NCI-H774 (cell line): ENCODE measurements at places on chromosomes 3 and 15.
A peak's percentile ranks its signal among the peaks of the same experiment; 100 is the strongest.

- DNase-seq = no peak
These were observed 346.2 kb upstream of the ZNF717 start for GRCh38 chr3:76131396-76132153.

DNA sequence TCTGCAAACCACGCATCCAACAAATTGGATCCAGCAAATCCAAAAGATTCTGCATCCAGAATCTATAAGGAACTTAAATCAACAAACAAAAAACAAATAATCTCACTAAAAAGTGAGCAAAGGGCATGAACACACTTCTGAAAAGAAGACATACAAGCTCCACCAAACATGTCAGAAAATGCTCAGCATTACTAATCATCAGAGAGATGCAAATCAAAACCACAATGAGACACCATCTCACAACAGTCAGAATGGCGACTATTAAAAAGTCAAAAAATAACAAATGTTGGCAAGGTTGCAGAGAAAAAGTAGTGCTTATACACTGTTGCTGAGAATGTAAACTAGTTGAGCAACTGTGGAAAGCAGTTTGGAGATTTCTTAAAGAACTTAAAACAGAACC is 21.6 kb upstream of the SLC25A36 start:
- no peak for DNase-seq

DNA sequence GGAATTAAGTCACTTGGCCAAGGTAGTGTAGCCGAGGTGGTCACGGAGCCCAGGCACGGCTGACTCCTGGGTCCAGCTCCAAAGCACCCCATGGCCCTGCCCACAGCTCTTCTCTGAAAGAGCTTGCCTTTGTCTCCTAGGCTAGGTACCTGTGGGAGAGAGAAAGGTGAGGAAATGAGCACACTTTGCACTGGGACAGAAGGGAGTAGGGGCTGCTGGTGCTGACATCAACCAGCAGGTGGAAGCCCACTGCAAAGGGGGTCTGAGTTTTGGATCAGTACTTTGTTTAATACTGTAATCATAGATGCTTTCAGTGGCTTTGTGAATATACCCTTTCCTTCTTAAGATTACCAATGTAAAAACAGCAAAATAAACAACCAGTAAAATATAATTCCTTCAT is 128.3 kb upstream of the EIF1B start:
- DNase-seq = no peak

GRCh38 chr3:73624821-73625665 is at the start of gene PDZRN3:
Gene PDZRN3, minus strand, starts transcription at chr3:73624941.
- no peak for DNase-seq

GRCh38 chr3:72579581-72580245 is 268.5 kb downstream of the SHQ1 start:
- DNase-seq = no peak

- no peak for DNase-seq
These were observed 100.3 kb downstream of the HCN4 start for GRCh38 chr15:73268457-73268856.

- DNase-seq = no peak
These were observed 127.5 kb downstream of the SNRK start for GRCh38 chr3:43413676-43414368.

GRCh38 chr3:117756563-117756962 is 1047.0 kb downstream of the TUSC7 start:
- DNase-seq = no peak

- DNase-seq = no peak
These were observed 178.8 kb downstream of the ABHD5 start for GRCh38 chr3:43869491-43869890.

- peak; percentile 7 for DNase-seq
These were observed 43.5 kb downstream of the CFAP92 start for GRCh38 chr3:128950223-128950938.

GRCh38 chr15:96416934-96417759 is 86.6 kb downstream of the NR2F2 start:
- no peak for DNase-seq

- DNase-seq = peak; percentile 47
These were observed 49.5 kb upstream of the SLC9A9 start for GRCh38 chr3:143897576-143898295.

- no peak for DNase-seq
These were observed 277 bp upstream of the DALRD3 start for GRCh38 chr3:49018707-49019006.

GRCh38 chr3:40828741-40829415 is 304.1 kb downstream of the ZNF621 start:
- no peak for DNase-seq

- DNase-seq = no peak
These were observed 10.8 kb downstream of the SAMMSON start for GRCh38 chr3:70010346-70010745.

DNA sequence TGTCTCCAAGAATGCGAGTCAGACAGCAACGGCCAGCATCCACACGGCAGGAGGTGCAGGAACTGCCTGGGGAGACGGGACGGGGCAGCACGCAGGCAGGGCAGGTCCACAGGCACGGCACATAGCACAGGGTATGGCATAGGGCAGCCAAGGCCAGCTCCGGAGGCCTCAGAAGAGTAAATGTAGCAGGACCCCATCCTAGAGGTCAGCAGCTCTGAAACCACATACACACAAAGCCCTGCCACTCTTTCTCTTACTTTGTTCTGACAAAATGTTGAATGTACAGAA is 26.9 kb downstream of the ZXDC start:
- DNase-seq = no peak

DNA sequence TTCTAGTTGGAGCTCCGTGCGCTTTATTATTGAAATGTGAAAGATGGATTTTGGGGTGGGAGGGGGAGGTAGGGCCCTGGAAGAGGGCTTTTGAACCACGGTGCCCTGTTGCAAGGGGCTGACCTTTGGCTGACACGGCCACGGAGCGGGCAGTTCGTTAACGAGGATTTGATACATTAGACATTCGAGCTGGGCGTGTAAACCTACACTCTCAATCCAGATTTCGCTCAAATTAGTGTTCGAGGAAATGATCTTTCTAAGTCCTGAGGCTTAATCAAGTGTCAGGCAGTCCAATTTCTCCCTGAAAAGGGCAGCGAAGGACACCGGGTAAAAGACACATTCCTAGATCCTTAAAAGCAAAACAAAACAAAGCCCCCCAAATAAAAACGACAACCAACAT is 13.0 kb downstream of the ZIC1 start:
- no peak for DNase-seq

- DNase-seq = no peak
These were observed 296.6 kb downstream of the SUCLG2 start for GRCh38 chr3:67357610-67358458.

GRCh38 chr3:101780661-101781060 is 1.6 kb downstream of the NXPE3 start:
- no peak for DNase-seq

DNA sequence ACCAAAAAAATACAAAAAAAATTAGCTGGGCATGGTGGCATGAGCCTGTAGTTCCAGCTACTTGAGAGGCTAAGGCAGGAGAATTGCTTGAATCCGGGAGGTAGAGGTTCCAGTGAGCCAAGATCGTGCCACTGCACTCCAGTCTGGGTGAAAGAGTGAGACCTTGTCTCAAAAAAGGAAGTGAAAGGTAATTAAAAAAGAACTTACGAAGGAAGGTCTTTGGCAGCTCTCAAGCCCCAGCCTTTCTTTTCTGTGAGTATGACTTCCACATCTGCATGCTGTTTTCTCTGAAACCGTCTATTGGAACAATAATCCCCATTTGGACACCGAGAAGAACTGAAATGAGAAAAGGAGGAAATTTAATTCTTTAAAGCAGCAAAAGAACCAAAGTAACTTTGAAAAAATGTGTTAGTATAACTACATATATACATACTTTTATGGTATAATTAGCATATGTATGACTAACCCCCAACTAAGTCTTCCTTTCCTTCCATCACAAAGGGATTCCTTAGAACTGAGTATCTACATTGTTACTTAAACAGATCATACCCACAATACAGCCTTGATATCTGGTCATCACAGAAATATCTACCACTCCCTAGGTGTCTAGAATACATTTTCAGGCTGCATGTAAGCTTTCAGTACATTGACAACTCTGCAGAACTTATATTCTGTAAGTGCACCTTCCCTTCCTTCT is 50.1 kb downstream of the SETD2 start:
- DNase-seq = no peak

DNA sequence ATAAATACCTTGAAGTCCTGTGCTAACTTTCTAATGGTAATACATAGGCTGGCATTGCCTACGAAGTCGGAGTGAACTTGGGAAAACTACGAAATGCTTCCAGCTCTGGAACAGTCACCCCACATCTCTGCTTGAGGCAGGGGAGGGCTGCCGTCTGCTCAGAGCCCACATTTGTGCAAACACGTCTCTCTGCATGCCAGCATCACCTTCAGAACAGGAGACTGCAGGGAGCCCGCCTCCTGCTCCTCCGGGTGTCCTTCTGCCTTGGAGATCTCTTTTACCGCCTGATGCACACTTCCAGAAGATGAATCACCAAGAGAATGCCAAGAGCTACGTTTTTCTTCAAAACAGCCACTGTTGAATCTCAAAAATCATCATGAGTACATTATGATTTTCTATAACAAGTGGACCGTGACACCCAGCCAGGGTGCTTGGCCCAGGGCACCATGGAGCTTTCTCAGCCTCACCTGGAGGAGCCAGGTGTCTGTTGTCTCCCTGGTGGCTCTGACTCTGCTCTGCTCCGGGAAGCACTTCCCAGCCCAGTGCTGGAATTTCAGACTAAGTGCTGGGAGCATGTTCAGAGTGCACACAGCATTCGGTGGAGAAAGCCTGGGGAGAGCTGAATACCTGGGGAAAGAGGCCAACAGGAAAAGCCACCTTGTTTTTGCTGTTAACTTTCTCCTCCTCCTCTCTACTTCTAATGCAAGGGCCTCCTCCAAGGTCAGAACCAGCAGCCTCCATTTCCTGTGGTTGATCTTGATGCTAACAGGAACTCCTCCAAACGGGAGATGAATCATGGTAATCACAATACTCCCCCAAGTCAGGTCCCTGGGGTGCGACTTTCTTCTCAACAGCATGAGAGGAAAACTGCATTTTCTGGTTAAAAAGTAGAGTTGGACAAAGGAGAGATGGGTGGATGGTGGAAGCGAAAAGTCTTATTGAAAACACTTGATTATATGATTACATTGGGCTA is 467.7 kb downstream of the GABRG3 start:
- no peak for DNase-seq

DNA sequence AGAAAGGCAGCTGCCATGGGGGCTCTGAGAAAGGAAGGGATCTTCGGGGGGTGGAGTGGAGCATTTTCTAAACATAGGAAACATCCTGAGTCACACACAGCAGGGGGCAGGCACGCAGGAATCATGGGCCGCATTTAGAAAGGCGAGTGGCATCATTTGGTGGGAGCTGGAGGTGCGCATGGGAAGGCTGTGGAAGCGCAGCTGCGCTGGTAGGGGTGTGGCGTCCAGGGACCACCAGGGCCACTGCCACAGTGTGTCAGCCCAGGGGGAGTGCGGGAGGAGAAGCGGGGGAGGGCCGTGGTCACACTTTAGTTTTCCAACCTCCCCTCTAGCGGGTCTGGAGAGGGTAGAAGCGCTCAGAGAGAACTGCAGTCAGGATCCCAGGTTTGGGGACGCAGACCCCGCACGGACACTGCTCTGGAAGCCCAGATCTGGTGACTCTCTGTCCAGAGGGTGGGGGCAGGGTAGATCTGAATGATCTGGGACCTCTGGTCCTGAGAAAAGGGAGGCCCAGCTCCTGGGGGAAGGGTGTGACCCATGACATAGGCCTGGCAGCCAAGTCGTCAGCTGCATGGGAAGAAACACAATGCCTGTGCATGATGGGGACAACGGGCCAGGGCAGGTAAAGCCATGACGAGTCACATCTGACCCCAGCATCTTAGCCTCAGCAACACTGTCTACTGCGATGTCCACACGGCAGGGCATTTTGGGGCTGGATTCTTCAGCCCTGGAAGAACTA is 88.0 kb upstream of the IQSEC1 start:
- no peak for DNase-seq

GRCh38 chr15:68126396-68126795 is 72.3 kb downstream of the PIAS1 start:
- DNase-seq = no peak

DNA sequence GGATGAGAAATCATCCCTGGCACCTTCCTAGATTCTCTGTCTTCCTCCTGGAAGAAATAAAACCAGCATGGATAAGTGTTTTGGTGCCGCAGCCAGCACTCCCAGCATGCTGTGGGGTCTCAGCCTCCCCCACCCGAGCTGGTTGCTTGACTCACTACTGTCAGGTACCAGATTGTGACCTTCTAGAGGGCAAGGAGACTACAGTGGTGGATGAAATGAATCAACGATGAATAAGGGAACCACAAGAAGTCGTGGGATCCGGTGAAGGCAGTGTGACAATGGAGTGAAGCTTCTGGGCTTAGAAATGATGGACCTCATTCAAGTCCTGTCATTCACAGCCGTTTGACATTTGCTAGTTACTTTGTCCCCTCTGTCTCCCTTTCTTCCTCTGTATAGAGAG is 50.2 kb upstream of the SLCO3A1 start:
- no peak for DNase-seq

DNA sequence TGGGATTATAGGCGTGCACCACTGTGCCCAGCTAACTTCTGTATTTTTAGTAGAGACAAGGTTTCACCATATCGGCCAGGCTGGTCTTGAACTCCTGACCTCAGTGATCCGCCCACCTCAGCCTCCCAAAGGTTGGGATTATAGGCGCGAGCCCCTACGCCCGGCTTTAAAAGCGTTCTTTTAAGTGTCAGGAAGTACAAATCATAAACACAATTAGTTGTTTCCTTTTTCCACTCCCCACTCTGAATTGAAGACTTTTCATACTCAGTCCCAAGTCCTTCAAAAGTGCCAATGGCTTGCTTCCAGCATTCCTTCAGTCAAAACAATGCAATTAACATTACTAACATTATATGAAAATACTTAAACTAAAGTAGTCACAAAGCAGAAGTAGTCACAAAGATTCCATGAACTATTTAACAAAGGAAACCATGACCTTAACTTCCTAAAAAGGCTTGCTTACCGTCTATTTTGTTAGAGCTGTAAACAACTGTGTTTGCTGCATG is 8.1 kb downstream of the WDR82 start:
- no peak for DNase-seq

GRCh38 chr15:90901175-90902039 is 1.7 kb upstream of the MAN2A2 start:
- DNase-seq = no peak

DNA sequence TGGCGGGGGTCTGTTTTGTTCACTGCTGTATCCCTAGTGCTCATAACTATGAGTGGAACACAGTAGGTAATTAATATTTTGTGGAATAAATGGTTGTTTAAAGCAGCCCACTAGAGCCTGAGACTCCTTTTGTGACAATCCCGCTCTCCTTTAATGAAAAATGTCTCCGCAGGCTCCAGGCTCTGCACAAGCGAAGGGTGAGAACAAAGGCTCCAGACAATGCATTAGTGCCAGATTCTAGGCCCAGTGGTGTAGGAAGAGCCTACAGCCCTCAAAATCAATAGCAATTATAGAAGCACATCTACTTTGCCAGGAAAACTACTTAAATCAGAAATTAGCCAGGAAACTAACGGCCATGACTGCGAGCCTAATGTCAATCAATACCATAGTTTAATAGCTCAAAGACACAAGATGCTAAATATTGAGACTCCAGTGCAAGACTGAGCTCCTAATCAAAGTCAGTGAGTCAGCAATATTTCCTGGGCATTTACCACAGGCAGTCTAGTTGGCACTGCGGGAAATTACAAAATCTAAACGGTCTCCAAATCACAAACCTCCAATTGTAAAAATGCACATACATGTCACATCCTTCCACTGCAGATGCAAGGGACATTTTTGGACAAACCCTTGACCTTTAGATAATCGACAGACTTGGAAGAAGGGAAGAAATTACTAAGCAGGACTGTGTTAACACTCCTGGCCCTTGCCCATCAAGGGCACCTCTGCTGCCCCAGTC is 2.3 kb downstream of the ANXA2 start:
- no peak for DNase-seq

- DNase-seq = no peak
These were observed 929.2 kb upstream of the CFAP20DC start for GRCh38 chr3:59978979-59979378.
